ENCODE measurements at places on chromosomes 4 and X.

GRCh38 chrX:72392816-72393800 lies 87.4 kb upstream of the CITED1 start:
- no peak for DNase-seq

- no peak for DNase-seq
These were observed 123.5 kb upstream of the EMCN start for GRCh38 chr4:100641336-100641735.

- DNase-seq: no peak
These were observed 76.7 kb upstream of the SLC4A4 start for GRCh38 chr4:71262161-71262560.

DNA sequence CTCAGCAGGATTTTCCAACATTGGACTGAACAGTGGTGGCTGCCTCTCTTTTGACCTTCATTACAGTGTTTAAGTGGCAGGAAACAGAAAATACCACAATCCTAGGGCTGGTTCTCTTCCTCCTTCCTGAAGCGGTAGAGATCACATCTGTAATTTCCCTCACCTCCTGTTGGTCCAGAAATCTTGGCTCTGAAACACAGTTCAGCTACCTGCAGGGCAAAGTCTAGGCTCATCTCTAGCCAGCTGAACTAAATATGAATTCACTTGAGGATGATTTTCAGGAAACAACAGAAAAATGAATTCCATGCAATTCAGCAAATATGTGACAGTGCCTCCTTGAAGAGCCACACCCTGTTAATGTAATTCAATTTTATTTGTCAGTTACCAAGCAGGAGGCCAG lies 531.9 kb downstream of the INPP4B start:
- no peak for DNase-seq

GRCh38 chr4:27176881-27177280 lies 316.2 kb downstream of the STIM2 start:
- no peak for DNase-seq

DNA sequence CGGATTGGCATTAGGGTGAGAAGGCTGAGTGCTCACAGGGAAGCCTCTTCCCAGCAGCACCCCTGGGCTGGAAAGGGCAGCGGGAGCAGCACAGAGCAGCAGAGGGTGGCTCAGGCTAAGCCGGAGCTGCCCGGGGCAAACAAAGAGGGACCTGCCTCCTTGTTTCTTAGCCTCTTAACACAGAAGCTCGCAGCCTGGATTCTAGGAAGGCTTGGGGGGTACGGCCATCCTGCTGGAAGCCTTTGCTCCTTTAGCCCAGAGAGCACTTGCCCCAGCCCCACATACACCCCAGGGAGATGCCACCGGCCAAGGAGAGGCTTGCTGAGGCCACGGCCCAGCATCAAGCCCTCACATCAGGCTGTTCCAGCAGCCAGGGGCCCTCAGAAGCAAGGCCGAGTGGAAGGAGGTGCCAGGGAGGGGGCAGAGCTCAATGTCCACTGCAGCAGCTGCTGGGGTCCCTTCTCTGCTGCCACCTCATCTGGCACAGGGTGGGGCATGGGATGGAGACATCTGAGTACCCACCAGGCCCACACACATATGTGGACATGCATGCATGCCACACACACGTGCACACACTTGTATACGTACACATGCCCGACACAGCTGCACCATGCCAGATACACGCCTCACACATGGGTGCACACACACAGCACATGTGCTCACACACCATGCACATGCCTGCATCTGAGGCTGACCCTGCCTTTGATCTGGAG lies 20.3 kb upstream of the SPON2 start:
- no peak for DNase-seq

GRCh38 chr4:158787709-158788475 lies 19.1 kb downstream of the FNIP2 start:
- no peak for DNase-seq

- DNase-seq: no peak
These were observed 30.6 kb upstream of the SORCS2 start for GRCh38 chr4:7161721-7162214.

DNA sequence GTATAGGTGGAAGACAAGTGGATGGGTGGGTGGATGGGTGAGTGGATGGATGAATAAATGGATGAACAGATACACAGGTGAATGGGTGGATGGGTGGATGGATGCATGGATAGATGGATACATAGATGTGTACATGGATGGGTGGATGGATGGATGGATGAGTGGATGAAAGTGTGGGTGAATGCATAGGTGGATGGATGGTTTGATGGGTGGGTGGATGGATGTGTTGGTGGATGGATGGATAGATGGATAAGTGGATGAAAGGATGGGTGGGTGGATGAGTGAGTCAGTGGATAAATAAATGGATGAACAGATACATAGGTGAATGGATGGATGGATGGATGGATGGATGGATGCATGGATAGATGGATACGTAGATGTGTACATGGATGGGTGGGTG lies 1.6 kb downstream of the CRLF2 start:
- no peak for DNase-seq

- no peak for DNase-seq
These were observed 44.9 kb downstream of the SH3RF1 start for GRCh38 chr4:169225812-169226211.

GRCh38 chrX:143363419-143363818 lies 153.9 kb downstream of the SPANXN3 start:
- no peak for DNase-seq

GRCh38 chr4:151417164-151417571 lies 8.2 kb downstream of the FHIP1A start:
- no peak for DNase-seq

- no peak for DNase-seq
These were observed 287.9 kb upstream of the NOCT start for GRCh38 chr4:138727731-138728130.

DNA sequence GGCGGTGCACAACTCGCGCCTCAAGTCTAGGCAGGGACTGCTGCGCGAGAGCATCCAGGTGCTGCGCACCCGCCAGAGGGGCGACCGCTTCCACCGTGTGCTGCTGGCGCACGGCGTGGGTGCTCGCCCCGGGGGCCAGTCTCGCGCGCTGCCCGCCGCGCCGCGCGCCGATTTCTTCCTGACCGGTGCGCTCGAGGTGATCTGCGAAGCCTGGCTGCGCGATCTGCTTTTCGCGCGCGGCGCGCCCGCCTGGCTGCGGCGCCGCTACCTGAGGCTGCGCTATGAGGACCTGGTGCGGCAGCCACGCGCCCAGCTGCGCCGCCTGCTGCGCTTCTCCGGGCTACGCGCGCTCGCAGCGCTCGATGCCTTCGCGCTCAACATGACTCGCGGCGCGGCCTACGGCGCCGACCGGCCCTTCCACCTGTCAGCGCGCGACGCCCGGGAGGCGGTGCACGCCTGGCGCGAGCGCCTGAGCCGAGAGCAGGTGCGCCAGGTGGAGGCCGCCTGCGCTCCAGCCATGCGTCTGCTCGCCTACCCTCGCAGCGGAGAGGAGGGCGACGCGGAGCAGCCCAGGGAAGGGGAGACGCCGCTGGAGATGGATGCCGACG lies 1.3 kb downstream of the CHST7 start:
- DNase-seq: peak; percentile 33

DNA sequence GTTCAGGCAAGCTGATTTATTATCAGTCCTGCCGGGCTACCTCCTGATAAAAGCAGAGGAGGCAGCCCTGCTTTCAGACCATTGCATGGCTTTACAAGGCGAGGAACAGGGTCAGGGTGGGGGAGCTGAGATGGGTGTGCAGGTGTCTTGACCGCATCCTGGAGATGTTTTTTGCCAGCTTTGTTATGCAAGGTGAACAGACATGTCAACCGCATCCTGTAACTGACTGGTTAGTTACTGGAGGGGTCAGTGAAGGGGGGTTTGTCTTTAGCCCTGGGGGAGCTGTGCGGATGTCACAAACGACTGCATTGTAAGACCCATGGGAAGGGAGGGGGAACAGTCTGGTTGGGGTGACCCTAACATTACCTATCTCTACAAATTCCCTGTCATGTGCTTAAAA lies 10.0 kb downstream of the ADAM29 start:
- DNase-seq: no peak

DNA sequence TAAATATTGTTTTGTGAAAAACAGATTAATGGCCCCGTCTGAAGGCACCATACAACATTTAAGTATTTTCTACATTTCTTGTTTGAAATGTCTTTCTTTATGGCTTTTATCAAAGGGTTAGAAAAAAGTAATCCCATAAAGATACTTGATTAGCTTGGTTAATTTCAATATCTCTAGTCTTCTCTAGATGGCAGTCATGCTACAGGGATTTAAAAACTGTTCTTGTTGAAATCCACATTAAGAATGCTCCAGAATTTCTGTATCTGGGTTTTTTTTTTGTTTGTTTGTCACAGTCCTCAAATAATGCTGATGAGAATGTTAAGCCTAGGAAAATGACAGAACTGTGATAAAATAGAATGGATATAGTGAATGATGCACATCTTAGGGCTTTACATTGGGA lies 109.0 kb upstream of the AADAT start:
- no peak for DNase-seq

GRCh38 chr4:49032440-49033161 lies 46.5 kb downstream of the CWH43 start:
- DNase-seq: no peak

DNA sequence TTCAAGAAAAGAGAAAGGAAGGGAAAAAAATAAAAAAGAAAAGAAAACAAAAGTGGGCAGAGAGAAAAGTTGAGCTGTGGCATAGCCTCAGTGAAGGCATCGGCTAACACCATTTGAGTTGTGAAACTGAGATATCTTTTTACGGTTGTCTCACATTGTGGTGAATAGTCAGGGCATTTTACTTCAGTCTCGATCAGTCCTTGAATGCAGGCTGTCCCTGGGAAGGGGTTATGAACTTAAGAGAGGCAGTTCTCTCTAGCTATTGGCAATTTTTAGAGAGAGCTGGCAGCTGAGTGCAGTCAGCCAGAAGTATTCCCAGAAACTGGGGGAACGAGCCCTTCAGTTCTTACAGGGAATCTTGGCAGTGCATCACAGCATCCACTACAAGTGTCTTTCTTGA lies 93.5 kb upstream of the SLC6A14 start:
- no peak for DNase-seq

- no peak for DNase-seq
These were observed 7.2 kb downstream of the FAM53A start for GRCh38 chr4:1676605-1677525.

GRCh38 chrX:81392396-81392795 lies 190.5 kb downstream of the SH3BGRL start:
- no peak for DNase-seq

- peak; percentile 22 for DNase-seq
These were observed 36.9 kb downstream of the NLGN3 start for GRCh38 chrX:71181558-71181909.

DNA sequence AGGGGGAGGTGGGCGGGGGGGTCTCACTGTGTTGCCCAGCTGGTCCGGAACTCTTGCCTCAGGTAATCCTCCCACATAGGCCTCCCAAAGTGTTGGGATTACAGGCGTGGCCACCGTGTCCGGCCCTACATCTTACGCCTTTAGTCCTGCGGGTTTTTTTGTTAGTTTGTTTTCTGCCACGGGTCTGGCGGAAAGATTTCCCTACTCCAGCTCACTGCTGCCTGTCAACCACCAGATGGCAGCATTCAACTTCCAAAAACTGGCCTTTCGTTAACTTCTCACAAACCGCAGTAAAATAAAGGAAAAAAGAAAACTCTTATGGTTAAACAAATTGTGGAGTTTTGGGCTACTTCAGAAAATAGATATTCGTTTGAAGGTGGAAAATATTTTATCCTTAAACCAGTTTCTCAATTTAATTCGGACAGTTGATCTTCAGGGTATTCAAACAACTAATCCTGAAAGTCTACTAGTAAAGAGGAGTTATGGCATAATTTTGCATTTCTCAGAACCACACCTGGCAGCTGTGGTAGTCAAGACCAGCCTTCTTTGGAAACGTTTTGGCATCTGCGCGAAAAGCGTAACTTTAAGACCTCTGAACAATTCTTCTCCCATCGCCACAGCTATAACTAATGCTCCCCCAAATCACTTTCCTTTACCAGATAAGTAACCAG lies 41.1 kb downstream of the LUZP4 start:
- no peak for DNase-seq

- no peak for DNase-seq
These were observed 37.8 kb downstream of the SH3KBP1 start for GRCh38 chrX:19849464-19850080.

DNA sequence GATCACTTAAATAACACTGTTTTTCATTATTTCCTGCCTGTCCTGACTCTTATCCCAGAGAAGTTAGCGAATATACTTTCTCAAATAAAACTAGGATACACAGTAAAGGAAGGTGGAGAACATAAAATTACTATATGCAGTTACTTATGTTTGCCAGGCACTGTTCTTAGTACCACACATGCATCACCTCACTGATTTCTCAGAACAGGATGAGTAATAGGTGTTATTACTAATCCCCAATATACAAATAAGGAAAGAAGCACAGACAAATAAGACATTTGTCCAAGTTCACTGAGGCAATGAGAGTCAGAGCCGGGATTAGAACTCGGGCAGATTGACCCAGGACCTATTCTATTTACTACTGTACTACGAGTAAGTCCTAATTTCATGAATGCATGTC lies 91.7 kb downstream of the CORIN start:
- DNase-seq: no peak

DNA sequence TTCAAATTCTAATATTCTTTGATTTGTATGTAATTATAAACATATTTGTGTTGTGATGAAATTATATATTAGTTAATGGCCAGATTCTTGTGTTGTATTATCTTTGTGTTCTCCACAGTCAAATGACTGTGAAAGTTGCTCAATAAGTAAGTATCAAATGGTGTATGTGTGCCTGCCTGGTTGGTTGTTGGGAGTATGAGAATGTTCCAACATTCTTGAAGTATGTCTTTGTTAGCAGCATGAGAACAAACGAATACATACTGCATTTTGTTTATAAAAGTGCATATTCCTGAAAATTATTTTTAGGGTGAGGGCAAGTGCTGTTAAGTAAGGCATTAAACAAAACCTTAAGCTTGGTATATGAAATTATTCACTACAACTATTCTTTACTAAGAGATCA lies 16.2 kb downstream of the ARHGEF38 start:
- DNase-seq: no peak

GRCh38 chrX:115173181-115173580 lies 16.0 kb upstream of the RBMXL3 start:
- DNase-seq: no peak

GRCh38 chr4:17688011-17688441 lies 73.6 kb downstream of the MED28 start:
- DNase-seq: no peak

DNA sequence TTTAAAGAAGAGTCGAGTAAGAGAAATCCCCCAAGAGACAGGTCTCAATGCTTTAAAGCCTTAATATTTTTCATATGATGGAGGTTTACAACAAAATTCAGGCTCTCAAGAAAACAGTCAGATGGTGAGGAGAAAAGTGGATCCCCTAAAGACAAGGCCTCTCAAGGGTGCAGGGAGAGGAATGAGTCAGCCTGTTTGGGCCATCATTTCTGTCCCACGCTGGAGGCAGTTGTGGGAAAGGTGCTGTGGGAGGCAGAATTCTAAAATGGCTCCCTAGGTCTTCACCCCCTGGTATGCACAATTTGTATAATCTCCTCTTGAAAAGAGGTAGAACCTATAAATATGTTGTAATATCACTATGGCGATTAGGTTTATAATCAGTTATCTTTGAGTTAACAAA lies 4.6 kb upstream of the TIFA start:
- no peak for DNase-seq

- no peak for DNase-seq
These were observed 247.4 kb upstream of the GIMD1 start for GRCh38 chr4:106615961-106616360.

Measured in activated effector memory CD4-positive, alpha-beta T cell treated with Interleukin-2 at 50 U/mL for 16 hours (primary cell).